Pancreas (tissue), 10 donors: ENCODE measurements at places on chromosomes 3 and 15. TPM values are rescaled to one million over a fixed set of nuclear protein-coding genes. Genes with fewer than 3 reads are reported as not detected.

STAB1 gene
- 53.1 TPM for total RNA-seq

ITIH1 gene
- 1.9 TPM for total RNA-seq

NR2E3 gene
- 0.28 TPM for total RNA-seq

FOXB1 gene
- total RNA-seq: not detected

FBXL2 gene
- total RNA-seq: 4.0 TPM

ROBO2 gene
- total RNA-seq: 2.1 TPM

PLA1A gene
- 1.3 TPM for total RNA-seq

EXD1 gene
- total RNA-seq: not detected

MESP1 gene
- 4.0 TPM for total RNA-seq

ABI3BP gene
- total RNA-seq: 6.0 TPM

CCR3 gene
- total RNA-seq: not detected

ARPC4 gene
- 72.6 TPM for total RNA-seq

TUSC7 gene
- total RNA-seq: not detected

STRIT1 gene
- total RNA-seq: not detected

CHST13 gene
- total RNA-seq: not detected

SPINK8 gene
- total RNA-seq: not detected

DAZL gene
- not detected for total RNA-seq

CAMK2N2 gene
- total RNA-seq: 13.0 TPM

CHRNA3 gene
- 0.24 TPM for total RNA-seq

NR1I2 gene
- total RNA-seq: 0.31 TPM

SERINC4 gene
- 0.14 TPM for total RNA-seq

PRSS50 gene
- 0.38 TPM for total RNA-seq

ACY1 gene
- 13.0 TPM for total RNA-seq

IQCH gene
- total RNA-seq: 1.6 TPM

SST gene
- total RNA-seq: 743 TPM

ST3GAL6 gene
- 5.9 TPM for total RNA-seq

LRRN1 gene
- 2.7 TPM for total RNA-seq

FRMD4B gene
- total RNA-seq: 4.9 TPM

POPDC2 gene
- 1.1 TPM for total RNA-seq

TJP1 gene
- 80.0 TPM for total RNA-seq

ECE2 gene
- total RNA-seq: 6.4 TPM

SFMBT1 gene
- total RNA-seq: 15.8 TPM

LSG1 gene
- total RNA-seq: 12.7 TPM

MELTF gene
- 11.0 TPM for total RNA-seq

KLF13 gene
- 31.6 TPM for total RNA-seq

COLQ gene
- total RNA-seq: 0.38 TPM

FBXL22 gene
- 1.1 TPM for total RNA-seq

CCR1 gene
- total RNA-seq: 1.2 TPM

CMTM8 gene
- total RNA-seq: 16.4 TPM

LRRC3B gene
- total RNA-seq: not detected

TM4SF1 gene
- 53.7 TPM for total RNA-seq

GRAMD2A gene
- total RNA-seq: not detected

KBTBD13 gene
- not detected for total RNA-seq

ZNF501 gene
- total RNA-seq: 4.0 TPM

EXOSC7 gene
- total RNA-seq: 9.2 TPM

GASK1A gene
- 1.9 TPM for total RNA-seq

FAM81A gene
- 0.51 TPM for total RNA-seq

FRMD5 gene
- total RNA-seq: not detected

ECT2 gene
- 0.98 TPM for total RNA-seq

THOC7 gene
- total RNA-seq: 40.8 TPM

GOLGA8J gene
- total RNA-seq: 0.34 TPM

GABRR3 gene
- not detected for total RNA-seq

TAGLN3 gene
- total RNA-seq: 0.41 TPM

MNS1 gene
- total RNA-seq: 1.4 TPM

UNC13C gene
- not detected for total RNA-seq

PP2D1 gene
- total RNA-seq: not detected

CHL1 gene
- 2.2 TPM for total RNA-seq

SCN11A gene
- not detected for total RNA-seq

PTH1R gene
- total RNA-seq: 1.2 TPM
